ENCODE measurements at places on chromosomes 3 and 15. TPM values are rescaled to one million over a fixed set of nuclear protein-coding genes. Genes with fewer than 3 reads are reported as not detected.

The ARPC4 gene
- 179 TPM for total RNA-seq

The EPHA3 gene
- total RNA-seq = 0.16 TPM

The HESX1 gene
- 0.16 TPM for total RNA-seq

The ITIH1 gene
- total RNA-seq = 0.16 TPM

The TM2D3 gene
- 23.8 TPM for total RNA-seq

The DNAH12 gene
- total RNA-seq = 0.16 TPM

The PIF1 gene
- total RNA-seq = 13.4 TPM
